ENCODE measurements at places on chromosomes 3 and 15.

DNA sequence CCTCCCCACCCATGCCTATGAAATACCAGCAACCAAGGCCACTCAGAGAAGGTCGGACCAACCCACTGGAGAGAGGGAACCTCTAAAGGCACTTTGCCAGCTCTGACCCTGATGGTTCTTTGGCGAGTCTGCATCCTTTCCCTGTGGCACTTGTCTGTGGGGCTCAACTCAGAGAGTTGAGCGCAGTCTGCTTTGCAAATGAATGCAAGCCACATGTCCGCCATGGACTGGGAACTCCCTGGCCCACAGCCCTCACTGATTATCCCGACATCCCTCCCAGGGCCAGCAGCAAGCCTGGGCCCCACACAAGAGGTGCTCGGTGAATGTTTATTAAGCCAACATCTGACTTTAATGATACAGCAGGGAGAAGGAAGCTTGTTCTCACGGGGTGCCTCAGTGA lies 55.5 kb upstream of the HES1 start:
- no peak for DNase-seq

DNA sequence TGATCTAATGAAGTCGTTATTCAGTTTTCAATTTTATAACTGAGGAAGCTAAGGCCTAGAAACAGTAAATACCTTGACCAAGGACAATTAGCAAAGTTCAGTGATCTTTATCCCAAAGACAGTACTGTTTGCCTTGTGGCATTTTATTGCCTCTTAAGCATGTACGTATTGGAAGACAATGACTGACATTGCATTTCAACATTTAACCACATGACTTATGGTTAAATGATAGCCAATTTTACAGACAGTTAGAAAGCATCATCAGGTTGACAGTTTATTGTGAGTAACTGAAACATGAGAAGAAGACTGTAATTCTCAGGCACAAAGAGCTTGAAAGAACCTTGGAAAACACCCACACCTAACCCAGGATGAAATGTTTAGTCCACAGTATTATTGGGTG lies 390.8 kb upstream of the ZNF385D start:
- DNase-seq: no peak

DNA sequence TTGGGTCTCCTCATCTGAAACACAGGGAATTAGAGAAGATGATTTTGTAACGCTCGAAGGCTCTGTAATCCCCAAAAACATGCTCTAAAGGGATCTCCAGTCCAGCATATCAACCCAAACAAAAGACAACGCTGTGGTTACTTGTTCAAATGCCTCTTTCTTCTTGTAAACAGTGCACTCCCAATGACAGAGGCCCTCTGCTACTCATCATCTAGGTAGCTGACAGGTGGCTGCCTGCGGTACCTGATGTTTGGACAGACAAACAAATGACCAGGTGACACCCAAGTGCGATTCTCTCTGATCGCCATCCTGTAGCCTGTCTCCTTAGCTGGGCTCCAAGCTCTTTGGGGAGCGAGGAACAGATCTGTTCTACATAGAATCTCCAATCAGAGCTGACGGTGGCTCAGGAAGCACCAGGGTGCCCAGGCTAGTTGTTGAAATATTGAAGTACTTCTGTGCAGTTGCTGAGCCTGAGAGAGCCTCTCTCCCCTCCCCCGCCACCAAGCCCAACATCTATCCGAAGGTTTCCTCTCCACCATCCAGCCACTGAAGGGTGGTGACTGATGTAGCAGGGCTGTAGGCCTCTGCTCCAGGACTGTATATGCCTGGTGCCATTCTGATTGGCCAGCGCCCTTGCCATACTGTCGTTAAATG lies 238.7 kb downstream of the XXYLT1 start:
- DNase-seq: no peak

DNA sequence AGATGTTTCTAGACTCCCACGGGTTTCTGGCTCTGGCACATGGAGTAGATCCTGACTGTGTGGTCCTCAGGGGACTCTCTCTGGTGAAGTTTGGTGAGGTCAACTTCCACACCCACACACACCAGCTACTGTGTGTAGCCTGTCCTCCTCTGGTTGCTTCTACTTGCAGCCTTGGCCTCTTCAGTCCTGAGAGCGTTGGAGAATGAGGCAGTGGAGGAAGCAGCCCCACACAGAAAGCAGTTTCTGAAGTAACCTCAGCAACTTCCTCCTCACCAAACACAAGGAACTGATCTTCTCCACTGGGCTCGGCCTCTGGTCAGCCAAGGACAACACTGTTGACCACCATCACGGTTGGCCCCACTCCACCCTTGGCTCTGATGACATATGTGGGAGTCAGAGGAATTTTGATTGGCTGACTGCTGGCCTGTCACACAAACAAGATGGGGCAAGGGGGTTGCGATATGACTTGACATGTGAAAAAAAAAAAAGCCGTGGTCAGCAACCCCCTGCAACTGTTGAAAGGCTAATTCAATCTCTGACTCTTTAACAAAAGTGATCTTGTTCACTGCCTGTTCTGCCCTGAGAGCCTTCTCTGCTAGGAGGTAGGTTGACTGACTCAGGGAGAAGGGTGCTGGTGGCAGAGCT lies 19.6 kb downstream of the CD86 start:
- no peak for DNase-seq

- no peak for DNase-seq
These were observed 821 bp upstream of the MAGI1 start for GRCh38 chr3:66039590-66039887.

DNA sequence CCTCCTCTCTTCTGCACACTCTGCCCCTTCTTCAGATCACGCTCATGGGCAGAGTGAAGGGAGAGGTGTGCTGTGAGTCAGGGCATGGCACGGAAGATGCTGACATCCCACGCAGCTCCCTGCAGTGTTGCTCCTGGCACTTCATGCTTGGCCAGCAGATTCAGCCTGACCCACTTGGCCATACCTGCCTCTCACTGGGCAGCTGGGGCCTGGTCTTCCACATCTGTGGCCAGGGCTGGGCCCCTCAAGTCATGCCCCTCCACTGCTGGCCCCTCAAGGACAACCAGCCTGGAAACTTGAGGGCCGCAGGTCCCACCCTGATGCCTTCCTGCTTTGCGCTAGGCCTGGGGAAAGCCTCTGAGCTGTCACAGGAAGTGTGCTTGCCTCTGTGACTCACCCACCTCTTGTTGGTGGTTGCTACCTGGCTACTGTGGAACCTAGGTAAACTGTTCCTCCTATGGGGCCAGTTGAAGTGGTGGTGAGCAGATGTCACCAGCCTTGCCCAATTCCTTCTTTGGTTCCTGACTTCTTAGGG lies 48.7 kb downstream of the BSN start:
- no peak for DNase-seq

DNA sequence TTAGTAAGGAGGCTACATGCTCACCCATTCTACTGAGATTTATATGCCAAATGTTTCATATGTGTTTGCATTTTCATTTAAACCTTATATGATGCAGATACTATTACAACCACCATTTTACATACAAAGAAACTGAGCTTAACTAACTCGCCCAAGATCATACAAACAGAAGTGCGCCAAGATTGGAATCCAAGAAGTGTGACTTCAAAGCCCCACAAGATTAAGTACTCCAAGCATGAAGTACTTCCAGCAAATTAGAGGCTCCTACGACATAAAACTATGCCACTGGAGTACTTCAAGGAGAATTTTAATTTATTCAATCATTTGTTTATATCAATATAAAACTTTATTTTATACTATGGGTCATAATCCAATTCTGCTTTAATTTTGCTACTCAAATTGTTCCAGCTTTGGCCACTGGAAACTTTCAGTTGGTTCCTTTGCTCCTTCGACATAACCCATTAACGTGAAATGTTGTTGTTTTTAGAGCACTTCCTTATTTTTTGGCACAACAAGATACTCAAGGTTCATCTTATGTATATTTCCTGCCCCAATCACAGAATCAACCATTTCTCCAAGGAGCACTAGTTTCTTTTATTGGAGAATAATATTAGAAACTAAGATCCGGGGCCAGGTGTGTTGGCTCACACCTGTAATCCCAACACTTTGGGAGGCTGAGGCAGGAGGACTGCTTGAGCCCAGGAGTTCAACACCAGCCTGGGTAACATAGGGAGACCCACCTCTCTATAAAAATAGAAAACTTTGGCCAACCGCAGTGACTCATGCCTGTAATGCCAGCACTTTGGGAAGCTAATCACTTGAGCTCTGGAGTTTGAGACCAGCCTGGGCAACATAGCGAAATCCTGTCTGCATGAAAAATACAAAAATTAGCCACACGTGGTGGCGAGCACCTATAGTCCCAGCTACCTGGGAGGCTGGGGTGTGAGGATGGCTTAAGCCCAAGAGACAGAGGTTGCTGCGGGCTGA lies 10.4 kb downstream of the INO80 start:
- no peak for DNase-seq

DNA sequence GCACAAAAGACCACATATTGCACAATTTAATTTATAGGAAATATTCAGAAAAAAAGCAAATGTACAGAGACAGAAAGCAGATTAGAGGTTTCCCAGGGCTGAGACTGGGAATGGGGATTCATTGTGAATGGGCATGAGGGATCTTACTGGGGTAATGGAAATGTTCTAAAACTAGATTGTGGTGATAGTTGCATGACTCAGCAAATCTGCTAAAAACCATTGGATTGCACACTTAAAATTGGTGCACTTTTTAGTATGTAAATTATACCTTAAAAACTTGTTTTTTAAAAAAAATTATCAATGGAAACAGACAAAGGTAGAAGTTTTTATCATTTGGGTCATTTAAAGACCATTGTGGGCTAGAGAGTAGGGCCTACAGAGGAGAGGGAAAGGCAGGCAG lies 230.6 kb downstream of the IL5RA start:
- DNase-seq: no peak

DNA sequence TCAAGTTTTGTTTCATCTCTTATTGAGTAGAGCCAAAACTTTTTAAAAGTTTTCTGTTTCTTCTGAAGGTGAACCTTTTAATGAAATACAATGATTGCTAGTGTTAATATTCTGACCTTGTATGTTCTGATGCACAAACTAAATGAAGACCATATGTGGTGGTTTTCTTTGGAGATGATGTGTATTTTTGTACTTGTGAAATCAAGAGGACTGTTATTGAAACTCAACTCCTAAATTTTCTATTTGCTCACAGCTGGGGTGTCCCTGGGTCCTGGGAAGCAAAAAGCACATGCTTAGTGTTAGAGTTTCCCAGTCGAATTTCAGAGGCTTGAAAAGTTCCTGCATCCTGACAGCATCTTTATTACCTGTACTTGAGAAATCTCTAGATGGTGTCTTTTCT lies 1185.8 kb upstream of the ALCAM start:
- DNase-seq: no peak

GRCh38 chr15:49439678-49440395 lies 16.8 kb downstream of the FGF7 start:
- DNase-seq: no peak

- DNase-seq: peak; percentile 44
These were observed 91.0 kb downstream of the LRTM1 start for GRCh38 chr3:54836871-54837270.

GRCh38 chr15:74010929-74011540 lies 16.5 kb downstream of the PML start:
- no peak for DNase-seq

DNA sequence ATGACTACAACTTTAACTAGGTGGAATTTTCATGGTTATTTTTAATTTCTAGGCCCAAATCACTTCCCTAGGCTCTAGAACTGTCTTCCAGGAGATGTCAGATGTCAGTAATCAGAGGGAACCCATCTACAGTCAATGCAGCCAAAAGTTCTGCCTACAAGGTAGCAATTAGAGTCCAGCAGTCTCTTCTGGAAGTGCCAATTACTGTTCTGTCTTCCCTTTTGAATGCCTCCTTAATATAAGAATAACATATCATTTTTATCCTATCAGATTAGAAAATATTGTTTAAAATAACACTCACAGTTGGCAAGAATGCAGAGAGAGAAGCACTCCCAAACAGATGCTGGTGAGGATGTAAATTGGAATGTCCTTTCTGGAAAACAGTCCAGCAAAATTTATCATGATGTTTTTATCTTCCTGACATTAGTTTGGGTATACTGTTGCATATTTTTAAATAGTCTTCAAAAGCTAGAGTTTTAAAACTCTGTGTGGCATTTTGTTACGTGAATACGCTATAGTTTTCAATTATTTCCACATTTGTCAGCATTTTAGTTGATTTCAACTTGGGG lies 543.7 kb downstream of the FHIT start:
- DNase-seq: no peak

GRCh38 chr15:27248251-27248650 lies 277.3 kb downstream of the GABRG3 start:
- no peak for DNase-seq

GRCh38 chr3:85785766-85786165 lies 827.0 kb downstream of the CADM2 start:
- DNase-seq: no peak

DNA sequence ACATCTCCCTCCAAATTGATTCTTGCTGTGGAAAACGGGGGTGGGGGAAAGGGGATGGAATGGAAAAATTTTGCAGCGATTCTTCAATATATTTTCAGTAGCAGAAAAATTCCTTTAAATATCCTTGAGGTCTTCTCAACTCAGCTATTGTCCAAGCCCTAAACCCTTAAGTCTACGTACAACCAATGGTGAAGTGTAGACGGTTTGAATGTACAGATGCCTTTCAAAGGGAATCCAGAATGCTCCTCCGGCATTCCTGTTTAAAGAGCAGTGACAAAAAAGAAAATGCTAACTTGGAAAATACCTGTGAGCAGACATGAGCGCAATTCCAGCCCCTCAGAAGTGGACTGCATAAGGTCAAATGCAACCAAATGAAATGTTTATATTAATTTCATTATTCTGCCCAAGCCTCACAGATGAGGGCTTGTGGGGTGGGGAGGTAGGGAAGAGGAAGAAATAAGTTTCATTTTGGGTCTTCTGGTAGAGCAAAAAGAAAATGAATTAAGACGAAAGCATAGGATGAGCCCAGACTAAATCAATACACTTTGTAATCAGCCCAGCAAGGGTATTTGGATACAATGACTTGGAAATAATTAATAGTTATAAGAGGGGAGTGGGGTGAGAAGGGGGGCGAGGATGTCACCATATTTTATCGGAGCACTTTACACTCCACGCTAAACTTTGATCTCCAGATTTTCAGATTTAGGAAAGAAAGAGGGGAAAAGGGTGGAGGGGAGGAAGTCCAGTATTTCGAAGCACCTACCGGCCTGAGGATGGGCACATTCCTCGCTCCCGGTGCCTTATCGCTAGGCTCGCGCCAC lies 2.7 kb downstream of the FOXP1 start:
- DNase-seq: peak; percentile 21

GRCh38 chr3:101217472-101218245 lies 102.7 kb downstream of the IMPG2 start:
- no peak for DNase-seq

DNA sequence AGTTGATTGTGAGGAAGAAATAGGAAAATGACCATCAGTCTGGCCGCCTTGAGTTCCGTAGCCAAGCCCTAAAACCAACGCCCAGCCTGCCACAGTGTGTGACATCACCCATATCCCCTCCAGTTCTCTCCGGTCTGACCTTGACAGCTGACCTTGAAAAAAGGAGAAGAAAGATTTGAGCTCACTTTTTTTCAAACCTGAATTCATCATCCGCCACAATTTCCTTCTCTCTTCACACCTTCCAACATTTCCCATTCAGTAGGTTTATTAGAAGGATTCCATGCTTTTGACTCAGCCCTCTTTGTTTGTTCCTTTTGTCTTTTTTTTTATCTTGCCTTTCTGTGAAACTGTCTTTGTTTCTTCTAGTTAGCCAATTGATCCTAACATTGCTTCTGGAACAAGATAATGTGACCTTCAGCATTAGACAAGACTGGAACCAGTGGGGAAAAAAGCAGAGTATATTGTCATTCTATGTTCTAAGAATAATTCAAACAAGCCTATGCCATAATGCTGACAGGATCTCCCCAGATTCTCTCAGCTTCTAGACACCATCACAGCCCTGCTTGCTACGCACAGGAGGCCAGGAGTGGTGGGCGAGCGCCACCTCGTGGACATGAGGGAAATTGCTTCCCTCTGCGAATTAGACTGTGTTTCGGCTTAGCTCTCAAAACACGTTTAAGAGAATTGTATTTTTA lies 283.1 kb downstream of the FGF12 start:
- DNase-seq: peak; percentile 58

Data from Caki2 (cell line).